ENCODE measurements at places on chromosomes 6 and 20. TPM values are rescaled to one million over a fixed set of nuclear protein-coding genes. Genes with fewer than 3 reads are reported as not detected.

DNA sequence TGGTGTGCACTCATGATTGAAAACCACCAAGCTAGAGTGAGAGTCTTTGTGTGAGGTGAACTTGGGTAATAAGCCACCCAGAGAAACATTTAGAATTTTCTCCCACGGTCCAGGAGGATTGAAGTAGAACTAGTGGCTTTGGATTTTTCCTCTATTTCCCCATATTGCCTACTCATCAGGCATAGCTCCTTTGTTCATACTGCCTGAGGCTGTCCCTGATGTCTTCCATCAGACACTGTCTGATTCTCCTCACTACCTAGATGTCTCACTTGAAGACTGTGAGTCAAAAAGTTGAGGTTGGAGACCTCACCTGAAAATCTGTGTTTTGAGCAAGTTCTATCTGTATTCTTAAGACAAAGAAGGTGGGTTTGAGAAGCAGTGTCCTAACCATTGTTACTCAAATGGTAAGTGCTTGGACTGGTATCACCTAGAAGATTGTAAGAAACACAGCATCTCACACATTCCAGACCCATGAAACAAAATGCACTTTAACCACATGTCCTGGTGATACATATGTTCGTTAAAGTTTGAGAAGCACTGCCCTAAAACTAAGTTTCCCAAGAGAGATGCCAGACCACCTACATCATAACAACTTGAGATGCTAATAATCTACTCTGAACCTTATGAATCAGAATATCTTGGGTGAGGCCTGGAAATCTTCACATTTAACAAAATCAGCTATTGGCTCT lies 523.4 kb upstream of the BTBD3 start:
- DNase-seq: no peak

- no peak for DNase-seq
Measured at GRCh38 chr6:132715204-132715603, 1.3 kb upstream of the VNN1 start.

GRCh38 chr20:23052904-23053303 lies 3.4 kb upstream of the THBD start:
- no peak for DNase-seq

- DNase-seq: no peak
Measured at GRCh38 chr6:17885889-17886576, 101.4 kb downstream of the KIF13A start.

DNA sequence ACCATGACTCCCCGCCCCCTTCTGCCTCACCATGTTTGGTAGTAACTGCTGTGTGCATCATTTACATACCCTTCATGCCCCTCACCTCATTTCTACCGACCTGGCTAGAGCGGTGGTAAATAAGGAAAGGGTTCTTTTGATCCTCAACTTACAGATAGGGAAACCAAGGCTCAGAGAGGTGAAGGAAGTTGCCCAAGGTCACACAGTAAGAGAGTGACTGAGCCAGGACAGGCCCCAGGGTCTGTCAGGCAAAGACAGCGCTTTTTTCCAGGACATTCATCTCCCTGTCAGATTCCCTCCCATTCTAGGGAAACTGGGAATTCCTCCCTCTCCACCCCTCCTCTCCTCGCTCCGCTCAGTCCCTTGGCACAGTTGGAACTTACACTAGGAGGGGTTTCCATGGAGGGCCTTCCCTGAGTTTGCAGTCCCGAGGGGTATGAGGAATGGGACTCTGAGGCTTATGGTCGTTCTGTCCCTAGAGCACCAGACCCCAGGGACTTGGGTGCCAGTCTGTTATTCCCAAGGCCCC lies 2.0 kb downstream of the VSTM2L start:
- no peak for DNase-seq

DNA sequence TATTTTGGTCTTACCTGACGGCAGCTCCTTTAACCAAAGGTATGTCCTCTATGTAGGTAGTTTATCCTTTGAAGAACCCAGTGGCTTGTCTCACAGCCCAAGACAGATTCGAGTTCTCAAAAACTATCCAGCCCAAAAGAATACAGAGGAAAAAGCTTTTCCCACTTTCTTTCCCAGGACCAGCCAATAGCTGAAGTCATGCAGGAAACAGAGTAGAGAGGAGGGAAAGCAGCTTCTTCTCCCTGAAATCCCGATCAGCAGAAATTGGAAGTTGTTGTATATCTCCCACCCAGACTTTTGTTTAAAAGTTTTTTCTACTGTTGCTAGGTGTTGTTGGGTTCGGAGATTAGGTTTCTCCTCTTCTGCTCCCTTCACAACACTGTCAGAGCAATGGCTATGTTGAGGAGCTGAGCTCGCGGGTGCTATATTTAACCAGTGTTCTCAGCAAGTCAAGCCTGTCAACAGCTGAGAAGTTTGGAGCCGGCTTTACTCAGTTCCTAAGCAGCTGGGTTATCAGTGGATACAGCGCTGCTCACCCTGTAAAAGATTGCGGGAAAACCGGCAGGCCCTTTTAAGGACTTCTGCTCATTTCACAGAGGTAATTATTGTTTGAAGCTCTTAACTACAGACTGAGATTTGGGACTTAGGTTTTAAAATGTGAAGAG lies at the start of gene FILIP1:
TSS of gene FILIP1 (minus strand) at position 401 of the 665 bp plus-strand sequence. CDS start 78,828 bp downstream, outside the sequence.
- DNase-seq: no peak

The PGC gene
- total RNA-seq: not detected

The RGS17 gene
- 0.29 TPM for total RNA-seq

The SPATA2 gene
- 1.8 TPM for total RNA-seq

The TRIM31 gene
- not detected for total RNA-seq

The HTR1E gene
- not detected for total RNA-seq

The UFL1 gene
- 22.6 TPM for total RNA-seq

Measured in breast epithelium (tissue), 4 donors.